ENCODE measurements at places on chromosomes 16 and 17. TPM values are rescaled to one million over a fixed set of nuclear protein-coding genes. Genes with fewer than 3 reads are reported as not detected.

Gene GRIN2A
- under 0.01 TPM for total RNA-seq

Gene TMEM235
- total RNA-seq: not detected

Gene PLA2G10
- not detected for total RNA-seq

Gene CACNA1G
- under 0.01 TPM for total RNA-seq

Gene NAGPA
- 14.3 TPM for total RNA-seq

Gene WNT3
- total RNA-seq: 0.59 TPM

Gene CDH16
- not detected for total RNA-seq

Gene SCNN1G
- not detected for total RNA-seq
